ENCODE measurements at places on chromosomes 1 and 21.

GRCh38 chr1:56808410-56808809 lies 10.8 kb downstream of the FYB2 start:
- DNase-seq, result no peak

- no peak for DNase-seq
Observed at GRCh38 chr21:35178827-35179226, 129.7 kb upstream of the RUNX1 start.

DNA sequence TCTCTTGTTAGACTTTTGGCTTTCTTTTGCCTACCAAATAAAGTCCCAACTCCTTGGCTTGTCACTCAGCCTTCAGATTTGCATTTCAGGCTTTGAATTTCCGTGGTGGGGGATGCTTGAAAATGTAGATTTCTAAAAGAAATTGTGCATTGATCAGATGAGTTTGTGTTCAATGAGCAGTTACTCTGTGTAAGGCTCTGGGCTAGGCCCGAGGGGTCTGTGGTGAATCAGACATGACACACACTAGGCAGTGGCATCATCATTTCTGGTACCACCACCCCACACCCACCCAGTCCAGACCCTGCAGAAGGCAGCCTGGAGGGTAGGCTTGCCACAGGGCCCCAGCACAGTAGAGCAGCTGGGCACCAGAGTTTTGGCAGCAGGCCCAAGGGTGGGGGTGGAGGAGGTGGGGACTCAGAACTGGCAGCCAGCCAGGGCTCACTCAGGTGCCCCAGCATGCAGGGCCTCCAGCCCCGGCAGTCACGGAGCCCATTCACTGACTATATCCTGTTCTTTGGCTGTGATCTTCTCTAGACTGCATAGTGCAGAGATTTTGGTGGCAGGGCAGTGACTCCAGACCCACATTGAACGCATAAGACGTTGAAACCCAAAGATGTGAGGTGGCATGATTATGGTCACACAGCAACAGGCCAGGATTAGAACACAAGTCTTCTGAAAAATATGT lies 97.2 kb upstream of the ARTN start:
- peak; percentile 7 for DNase-seq

- DNase-seq, result peak; percentile 15
Observed at GRCh38 chr1:53061123-53061858, 722 bp upstream of the PODN start.

DNA sequence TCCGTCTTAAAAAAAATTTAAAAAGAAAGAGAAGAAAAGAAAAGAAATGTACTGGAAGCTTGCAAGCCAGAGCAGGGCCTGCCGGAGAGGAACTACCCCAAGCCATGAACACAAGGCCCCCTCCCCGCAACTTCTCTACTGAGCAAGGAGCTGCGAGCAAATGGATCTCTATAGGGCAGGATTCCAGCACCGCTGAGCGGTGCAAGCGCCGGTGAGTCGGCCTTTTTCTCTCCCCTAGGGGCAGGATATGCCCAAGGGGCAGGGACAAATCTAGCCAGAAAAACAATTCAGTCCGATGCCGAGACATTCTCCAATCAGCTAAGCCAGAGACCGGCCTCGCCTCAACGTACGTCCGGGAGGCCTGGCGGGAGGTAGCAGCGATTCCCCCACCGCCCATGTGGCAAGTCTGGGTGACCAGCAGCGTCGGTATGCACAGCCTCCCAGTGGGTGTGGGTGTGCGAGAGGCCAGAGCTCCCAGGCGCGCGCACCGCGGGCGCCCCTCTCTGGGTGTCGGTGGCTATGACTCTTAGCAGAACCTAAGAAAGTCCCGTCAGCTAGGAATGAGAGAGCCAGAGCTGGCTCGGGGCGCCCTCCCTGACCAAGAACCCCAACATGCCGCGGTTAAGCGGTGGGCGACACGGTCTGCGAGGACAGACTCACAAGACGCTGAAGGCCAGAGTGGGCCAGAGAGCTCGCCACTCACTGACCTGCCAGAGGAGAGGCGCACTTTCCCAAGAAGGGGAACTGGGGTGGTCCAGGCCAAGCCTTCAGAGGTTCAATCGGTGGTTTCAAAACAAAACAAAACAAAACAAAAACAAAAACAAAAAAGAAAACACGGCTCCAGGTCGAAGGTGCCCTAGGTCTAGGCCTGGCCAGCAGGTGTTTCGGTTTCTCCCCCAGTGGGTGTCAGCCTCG lies 1.9 kb downstream of the CSMD2 start:
- DNase-seq, result peak; percentile 92

DNA sequence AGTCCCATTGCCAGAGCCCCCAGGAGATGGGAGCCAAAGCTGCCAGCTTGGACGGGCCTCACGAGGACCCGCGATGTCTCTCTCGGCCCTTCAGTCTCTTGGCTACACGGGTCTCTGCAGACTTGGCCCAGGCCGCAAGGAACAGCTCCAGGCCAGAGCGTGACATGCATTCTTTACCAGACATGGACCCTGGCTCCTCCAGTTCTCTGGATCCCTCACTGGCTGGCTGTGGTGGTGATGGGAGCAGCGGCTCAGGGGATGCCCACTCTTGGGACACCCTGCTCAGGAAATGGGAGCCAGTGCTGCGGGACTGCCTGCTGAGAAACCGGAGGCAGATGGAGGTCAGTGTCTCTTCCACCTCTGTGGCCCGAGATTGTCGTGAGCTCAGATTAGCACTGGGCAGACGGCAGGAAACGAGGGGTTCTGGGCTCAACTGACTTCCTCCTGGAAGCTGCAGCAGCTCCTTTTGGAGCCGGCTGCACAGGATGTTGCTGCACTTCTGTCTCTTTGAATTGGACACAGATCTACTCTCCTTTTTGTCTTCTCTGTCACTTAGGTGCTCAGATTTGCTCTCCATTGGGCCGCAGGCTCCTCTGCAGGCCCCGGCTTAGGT lies 68.0 kb downstream of the DISC1 start:
- DNase-seq, result no peak

DNA sequence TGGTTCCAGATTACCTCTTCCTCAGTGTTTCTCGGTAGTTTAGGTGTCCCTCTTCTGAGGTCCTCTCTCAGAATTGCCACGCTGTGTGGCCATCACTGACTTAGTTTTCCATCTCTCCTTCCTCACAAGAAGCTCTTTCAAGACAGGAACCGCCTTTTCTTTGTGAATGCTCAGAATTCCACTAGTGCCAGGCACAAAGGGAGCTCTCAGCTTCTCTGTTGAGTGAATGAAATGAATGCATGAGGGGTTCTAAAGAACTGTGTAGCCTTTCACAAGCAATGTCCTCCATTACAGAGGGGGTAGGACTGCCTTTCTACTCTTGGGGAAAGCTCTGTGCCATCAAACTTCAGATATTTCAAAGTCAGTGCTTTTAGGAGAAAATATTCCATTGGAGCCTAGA lies 546.8 kb downstream of the RWDD3 start:
- DNase-seq, result no peak

DNA sequence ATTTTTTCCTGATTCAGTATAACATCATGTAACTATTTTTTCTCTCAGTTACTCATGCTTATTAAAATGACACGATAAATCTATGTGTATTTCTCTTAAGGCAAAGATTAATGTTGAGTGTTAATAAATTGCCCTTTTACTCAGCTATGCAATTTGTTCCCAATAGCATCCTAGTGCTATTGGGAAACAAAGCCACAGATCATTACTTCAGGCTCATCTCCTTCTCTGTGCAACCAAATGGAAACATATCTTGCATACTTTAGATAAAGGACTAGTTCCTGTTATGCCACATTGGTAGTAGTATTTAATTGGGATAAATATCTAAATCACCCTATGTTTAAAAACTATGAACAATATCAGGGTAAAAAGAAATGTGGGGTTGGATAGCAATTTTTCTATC lies 106.2 kb downstream of the PLPPR4 start:
- DNase-seq, result no peak

DNA sequence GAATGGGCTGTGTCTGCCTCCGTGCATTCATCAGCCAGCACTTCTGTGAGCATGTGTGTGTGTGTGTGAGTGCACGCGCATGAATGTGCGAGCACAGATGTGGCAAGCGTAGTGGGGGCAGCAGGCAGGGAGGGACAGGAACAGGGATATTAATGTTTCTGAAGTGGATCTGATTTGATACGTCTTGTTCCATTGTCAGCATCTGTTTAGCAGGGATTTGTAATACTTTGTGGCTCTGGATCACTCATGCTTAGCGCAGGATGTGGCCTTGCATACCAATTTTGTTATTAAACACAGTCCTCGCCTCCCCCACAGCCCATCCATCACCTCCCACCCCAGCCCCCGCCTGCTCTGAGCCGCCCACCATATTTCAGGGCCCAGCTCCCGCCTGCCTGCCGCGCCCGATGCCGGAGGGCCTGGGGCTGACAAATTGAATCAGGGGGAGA lies 52.4 kb downstream of the TMEM53 start:
- peak; percentile 27 for DNase-seq

All from adipocyte (in vitro differentiated cells).